ENCODE measurements at places on chromosomes 13 and 19. TPM values are rescaled to one million over a fixed set of nuclear protein-coding genes. Genes with fewer than 3 reads are reported as not detected.

DNA sequence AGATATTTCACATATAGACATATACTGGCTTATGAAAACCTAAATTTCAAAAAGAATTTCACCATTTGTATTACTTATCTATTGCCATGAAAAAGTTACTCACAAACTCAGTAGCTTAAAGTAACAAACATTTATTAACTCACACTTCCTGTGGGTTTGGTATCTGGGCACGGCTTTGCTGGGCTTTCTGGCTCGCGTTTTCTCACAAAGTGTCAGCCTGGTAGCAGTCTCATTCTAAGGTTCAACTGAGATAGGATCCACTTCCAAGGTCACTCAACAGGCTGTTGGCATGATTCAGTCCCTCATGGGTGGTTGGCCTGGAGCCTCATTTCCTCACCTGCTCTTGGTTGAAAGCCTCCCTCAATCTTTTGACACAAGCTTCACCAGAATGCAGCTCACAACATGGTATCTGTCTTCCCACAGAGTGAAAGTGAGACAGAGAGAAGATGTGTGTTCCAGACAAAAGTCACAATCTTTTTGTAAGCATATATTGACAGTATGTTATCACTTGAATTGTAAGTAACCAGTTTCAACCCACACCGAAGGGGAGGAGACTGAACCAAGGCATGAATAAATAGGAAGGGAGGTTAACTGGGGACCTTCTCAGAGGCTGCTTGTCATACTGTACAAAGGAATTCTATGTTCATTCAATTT lies 1065.8 kb upstream of the SPRY2 start:
- DNase-seq: no peak

DNA sequence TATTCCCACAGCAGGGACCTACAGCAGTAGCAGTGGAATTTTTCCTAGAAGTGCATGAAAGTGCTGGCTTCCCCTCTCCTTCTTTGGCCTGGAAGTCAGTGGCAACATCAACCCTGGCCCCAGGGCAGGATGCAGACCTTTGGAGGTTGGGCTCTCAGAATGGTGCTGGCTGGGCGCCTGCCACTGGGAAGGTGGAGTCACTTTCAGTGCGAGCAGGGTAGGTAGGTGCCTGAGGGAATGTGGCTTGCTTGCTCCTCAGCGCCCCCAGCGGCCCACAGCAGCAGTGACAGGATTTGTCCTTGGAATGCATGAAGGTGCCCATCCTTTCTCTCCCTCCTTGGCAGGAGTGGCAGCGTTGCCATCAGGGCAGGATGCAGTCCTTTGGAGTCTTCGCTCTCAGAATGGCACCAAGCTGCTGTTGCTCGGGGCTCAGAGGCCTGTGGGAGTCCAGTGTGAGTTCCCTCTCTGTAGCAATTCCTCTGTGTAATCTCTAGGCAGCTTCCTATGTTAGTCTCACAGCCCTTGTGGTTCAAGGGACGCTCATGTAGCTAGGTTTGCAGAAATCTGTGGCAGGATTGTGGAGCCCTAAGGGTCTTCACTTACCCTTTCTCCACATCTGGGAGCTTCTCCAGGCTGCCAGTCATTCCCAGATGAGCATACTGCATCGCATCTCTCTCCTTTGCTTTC lies 354.4 kb upstream of the DACH1 start:
- DNase-seq: no peak

DNA sequence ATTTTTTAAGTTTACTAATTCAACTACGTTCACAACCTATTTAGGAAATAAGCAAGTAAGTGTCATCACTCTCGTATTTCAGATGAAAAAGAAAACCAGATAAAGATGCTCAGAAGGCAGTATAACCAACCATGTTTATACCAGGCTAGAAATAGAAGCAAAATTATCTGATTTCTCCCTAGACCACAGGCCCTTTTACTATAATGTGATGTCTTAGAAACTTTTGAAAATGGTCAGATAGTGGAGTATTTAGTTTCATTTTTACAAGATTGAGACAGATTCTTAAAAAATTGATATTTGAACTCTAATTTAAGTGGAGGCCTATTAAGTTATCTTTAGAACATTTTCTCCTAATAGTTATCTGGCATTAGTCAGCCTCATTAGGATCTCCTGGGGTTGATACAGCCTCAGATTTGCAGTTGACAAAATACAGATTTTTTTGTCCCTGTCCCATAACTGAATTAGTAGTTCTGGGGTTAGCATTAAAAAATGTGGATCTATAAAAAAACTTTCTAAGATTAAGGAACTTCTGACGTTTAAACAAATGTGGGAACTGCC lies 818.7 kb upstream of the PCDH9 start:
- no peak for DNase-seq

DNA sequence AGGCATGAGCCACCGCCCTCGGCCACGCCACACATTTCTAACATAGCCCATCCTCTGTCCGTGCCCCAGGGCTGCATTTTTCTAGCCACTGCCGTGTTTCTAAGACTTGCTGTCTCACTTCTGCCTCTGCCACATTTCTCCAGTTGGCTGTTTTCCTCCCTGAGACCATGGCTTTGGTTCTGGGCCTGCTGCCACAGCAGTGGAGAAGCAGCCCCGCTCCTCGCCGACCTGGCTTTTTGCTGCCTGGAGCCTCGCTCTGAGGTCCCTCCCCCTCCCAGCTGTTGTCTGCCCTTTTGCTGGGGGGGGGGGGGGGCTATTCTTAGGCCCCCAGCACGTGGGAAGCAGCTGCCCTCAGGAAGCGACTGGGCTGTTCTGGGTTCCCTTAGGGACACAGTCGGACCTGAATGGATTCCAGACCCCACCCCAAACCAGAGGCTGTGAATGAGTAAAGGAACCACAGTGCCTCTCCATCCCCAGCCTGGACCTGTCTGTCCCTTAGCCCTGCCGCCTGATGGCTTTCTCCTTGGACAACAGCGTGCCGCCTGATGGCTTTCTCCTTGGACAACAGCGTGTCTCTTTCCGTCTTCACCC lies 3.3 kb downstream of the GYS1 start:
- DNase-seq: no peak

GRCh38 chr13:98541191-98541590 lies 35.7 kb downstream of the STK24 start:
- no peak for DNase-seq

ZMYM5 gene
- total RNA-seq: 14.2 TPM

PRODH2 gene
- total RNA-seq: not detected
